ENCODE measurements at places on chromosomes 3 and 15. TPM values are rescaled to one million over a fixed set of nuclear protein-coding genes. Genes with fewer than 3 reads are reported as not detected.

Gene PLA2G4B
- total RNA-seq, result 2.2 TPM

Gene LRRC31
- total RNA-seq, result 66.0 TPM

Gene ACTRT3
- total RNA-seq, result 1.6 TPM

Gene HHLA2
- 192 TPM for total RNA-seq

Gene PIAS1
- 26.6 TPM for total RNA-seq

Gene ZNF609
- total RNA-seq, result 24.5 TPM

Gene STAC
- total RNA-seq, result 1.1 TPM

Gene EPHA3
- total RNA-seq, result 1.7 TPM

Gene AHSG
- total RNA-seq, result 1.9 TPM

Gene MESP2
- 5.4 TPM for total RNA-seq

Gene SNUPN
- 20.7 TPM for total RNA-seq

Gene ADCY5
- 7.8 TPM for total RNA-seq

Gene SLC35G2
- 0.74 TPM for total RNA-seq

Gene EPHB1
- 0.74 TPM for total RNA-seq

Gene FOXL2NB
- total RNA-seq, result not detected

Gene FBXO40
- not detected for total RNA-seq

Gene NLGN1
- total RNA-seq, result 1.3 TPM

Gene COLQ
- total RNA-seq, result 0.85 TPM

Gene RTP1
- total RNA-seq, result not detected

Gene ZNF774
- 13.7 TPM for total RNA-seq

Gene C3orf22
- total RNA-seq, result not detected

Gene GHRL
- total RNA-seq, result 0.67 TPM

Gene MYH15
- 0.44 TPM for total RNA-seq

Gene SNRPA1
- total RNA-seq, result 52.6 TPM

Gene LTK
- total RNA-seq, result 6.9 TPM

Gene CHRNA5
- 9.7 TPM for total RNA-seq

Gene KIF23
- total RNA-seq, result 9.5 TPM

Gene ZNF620
- total RNA-seq, result 4.6 TPM

Gene PPARG
- total RNA-seq, result 85.2 TPM

Gene TTLL13
- 0.35 TPM for total RNA-seq

Gene CCR1
- 0.57 TPM for total RNA-seq

Gene NPAP1
- total RNA-seq, result not detected

Gene TRIM42
- not detected for total RNA-seq

Gene TMEM266
- total RNA-seq, result not detected

Gene NMNAT3
- total RNA-seq, result 4.6 TPM

Gene GOLGA6L4
- total RNA-seq, result 2.5 TPM

Gene CFAP100
- total RNA-seq, result not detected

Data from colonic mucosa (tissue), 4 donors.